ENCODE measurements at places on chromosomes 1 and 21. TPM values are rescaled to one million over a fixed set of nuclear protein-coding genes. Genes with fewer than 3 reads are reported as not detected.

- no peak within 1 kb of the TSS for H3K27ac ChIP-seq
- H3K27me3 ChIP-seq = peaks cover 85% of the 10 kb centered on the region
- H3K4me1 ChIP-seq = peaks cover 16% of the 10 kb centered on the region
- H3K36me3 ChIP-seq = peaks cover 4% of the 10 kb centered on the region
Observed at GRCh38 chr1:212699625-212700222, at the start of gene BATF3. Gene BATF3 (minus strand): TSS chr1:212699840. CDS start chr1:212699762, 78 bp downstream.

DNA sequence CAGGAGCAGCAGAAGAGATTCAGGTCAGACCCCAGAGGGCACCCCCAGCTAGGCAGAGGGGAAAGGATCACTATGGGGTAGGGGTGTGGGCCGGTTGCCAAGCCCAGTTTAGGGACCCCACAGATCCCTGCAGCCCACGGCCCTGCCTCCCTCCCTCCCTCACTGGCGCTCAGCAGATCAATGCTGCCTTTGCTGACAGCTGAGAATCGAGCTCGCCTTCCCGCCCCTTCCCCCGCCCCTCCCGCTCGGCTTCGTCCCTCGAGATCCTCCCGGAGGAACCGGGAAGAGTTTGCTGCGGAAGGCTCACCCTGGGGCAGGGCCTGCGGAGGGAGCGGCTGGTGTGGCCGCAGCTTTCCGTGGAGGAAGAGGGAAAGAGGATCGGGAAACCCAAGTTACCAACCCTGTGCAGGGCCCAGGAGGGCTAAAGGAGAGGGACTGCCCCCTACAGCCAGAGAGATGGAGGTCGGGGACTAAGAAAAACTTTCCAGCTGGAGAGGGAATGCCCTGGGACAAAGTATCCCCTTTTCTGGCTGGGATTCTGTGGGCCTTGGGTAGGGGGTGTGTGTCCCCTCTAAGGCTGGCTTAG lies 1.1 kb upstream of the KCNQ4 start:
- peaks cover 35% of the 10 kb centered on the region for H3K4me1 ChIP-seq
- H3K36me3 ChIP-seq = peaks cover 20% of the 10 kb centered on the region
- H3K4me3 ChIP-seq = peak overlapping the region; percentile 71
- H3K27me3 ChIP-seq = peaks cover 44% of the 10 kb centered on the region
- DNase-seq = peak; percentile 28

- H3K27me3 ChIP-seq = no peaks in the 10 kb centered on the region
- H3K27ac ChIP-seq = peak overlapping the region; percentile 80
- no peak for DNase-seq
- H3K36me3 ChIP-seq = peaks cover 47% of the 10 kb centered on the region
- H3K4me1 ChIP-seq = peaks cover 43% of the 10 kb centered on the region
Observed at GRCh38 chr1:202805886-202806844, 2.1 kb downstream of the KDM5B start.

GRCh38 chr1:47212636-47213229 lies 19.3 kb downstream of the TAL1 start:
- DNase-seq = no peak
- H3K27me3 ChIP-seq = no peaks in the 10 kb centered on the region
- H3K4me1 ChIP-seq = peaks cover 9% of the 10 kb centered on the region
- H3K36me3 ChIP-seq = no peaks in the 10 kb centered on the region

DNA sequence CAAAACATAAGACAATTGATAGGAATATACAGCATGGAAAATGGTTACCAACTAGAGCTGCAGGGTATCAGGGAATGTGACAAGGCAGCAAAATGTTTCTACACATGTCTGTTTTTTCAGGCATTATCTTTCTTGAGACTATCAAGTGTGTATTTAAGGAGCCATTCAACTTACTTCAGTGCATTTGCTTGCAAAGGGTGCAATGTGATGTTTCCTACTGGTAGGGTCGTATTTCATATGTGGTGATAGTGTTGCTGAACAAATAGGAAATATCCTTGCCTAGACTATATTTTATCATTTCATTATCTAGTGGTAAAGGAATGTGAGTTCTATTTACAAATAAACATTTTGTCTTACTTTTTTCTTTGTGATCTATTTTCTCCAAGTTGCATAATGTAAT lies 42.4 kb downstream of the PTPRC start:
- no peaks in the 10 kb centered on the region for H3K27me3 ChIP-seq
- no peaks in the 10 kb centered on the region for H3K36me3 ChIP-seq
- H3K4me3 ChIP-seq = no peak overlapping the region
- peaks cover 28% of the 10 kb centered on the region for H3K4me1 ChIP-seq
- no peak for DNase-seq

DNA sequence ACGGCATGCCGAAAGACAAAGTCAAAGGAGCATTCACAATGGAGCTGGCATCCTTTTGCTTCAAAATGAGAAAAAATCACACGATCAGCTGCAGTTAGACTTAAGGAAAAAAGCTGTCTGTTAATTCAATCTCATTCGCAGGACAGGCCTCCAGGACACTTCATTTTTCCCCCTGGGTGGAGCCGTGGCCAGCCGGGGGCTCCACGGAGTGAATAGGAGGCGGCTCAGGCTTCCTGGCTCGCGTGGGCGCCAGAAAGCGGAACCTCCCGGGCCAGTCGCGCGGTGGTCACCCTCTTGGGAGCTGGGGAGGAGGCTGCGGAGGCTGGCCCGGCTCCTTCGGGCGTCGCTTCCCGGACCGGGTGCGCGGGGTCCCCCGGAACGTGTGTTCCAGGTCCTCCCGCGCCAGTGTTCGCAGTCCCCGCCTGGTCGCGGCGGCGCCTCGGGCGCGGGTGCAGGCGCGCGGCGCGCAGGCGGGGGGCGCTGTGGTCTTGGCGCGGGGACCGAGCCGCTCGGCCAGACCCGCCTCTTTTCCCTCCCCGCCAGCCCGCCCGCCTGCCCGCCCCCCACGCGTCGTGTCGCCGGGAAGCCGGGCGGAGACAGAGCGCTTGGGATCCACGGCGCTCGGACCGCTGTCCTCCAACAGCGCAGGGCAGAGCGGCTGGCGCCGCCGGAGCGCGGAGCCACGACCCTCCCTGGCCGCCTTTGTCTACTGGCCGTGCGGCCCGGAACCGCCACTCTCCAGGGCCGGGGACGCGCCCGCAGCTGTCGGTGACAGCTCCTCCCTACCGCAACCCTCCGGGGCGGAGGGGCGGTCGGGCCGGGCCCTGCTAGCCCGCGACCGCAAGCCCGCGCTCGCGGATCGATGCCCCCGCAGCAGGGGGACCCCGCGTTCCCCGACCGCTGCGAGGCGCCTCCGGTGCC lies at the start of gene RHOU:
Gene RHOU (plus strand): TSS at position 599 of the 921 bp plus-strand sequence. CDS start 264 bp downstream, at position 863.
- H3K36me3 ChIP-seq = peaks cover 22% of the 10 kb centered on the region
- no peaks in the 10 kb centered on the region for H3K27me3 ChIP-seq
- H3K27ac ChIP-seq = peak within 1 kb of the TSS; percentile 51
- H3K4me3 ChIP-seq = peak within 1 kb of the TSS; percentile 75

- no peak for DNase-seq
- H3K4me3 ChIP-seq = no peak overlapping the region
- no peaks in the 10 kb centered on the region for H3K27me3 ChIP-seq
- no peak overlapping the region for H3K27ac ChIP-seq
- H3K36me3 ChIP-seq = peaks cover 8% of the 10 kb centered on the region
Observed at GRCh38 chr1:22508991-22509390, 54.3 kb upstream of the EPHA8 start.

DNA sequence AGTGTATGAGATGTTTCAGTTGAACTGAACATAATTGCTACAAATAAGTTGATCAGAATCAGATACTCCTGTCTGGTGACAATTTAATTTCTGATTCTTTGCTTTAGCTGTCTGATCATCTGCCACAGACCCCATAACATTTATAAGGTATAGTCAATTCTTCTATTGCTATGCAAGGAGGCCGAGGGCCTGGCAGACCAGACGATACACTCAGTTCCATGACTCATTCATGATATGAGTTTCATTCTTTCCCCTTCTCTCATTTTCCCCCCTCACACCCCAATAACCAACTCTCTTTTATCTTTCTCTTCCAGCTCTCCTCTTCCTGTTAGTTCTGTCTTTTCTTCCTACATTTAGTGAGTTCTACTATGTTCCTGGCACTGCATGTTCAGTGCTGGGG lies 236.8 kb downstream of the PAPPA2 start:
- no peak overlapping the region for H3K4me3 ChIP-seq
- no peaks in the 10 kb centered on the region for H3K36me3 ChIP-seq
- peaks cover 42% of the 10 kb centered on the region for H3K27me3 ChIP-seq
- no peaks in the 10 kb centered on the region for H3K4me1 ChIP-seq
- no peak for DNase-seq
- H3K27ac ChIP-seq = no peak overlapping the region

DNA sequence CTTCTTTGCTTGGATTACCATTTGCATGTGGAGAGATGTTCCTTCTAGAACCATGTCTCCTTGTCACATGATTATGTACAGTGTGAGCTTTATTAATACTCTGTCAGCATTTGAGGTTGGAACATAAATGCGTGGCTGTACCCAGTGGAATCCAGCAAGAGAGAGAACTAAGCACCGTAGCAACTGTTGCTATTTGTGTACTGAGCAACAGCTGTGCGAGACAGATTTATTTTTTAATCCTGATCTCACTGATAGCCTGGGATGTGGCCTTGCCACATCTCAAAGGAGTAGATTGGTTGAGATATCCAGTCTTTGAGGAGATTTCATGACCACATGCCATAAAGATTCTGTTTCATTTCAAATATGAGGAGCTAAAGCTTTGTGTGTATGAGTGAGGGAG lies 43.4 kb downstream of the KIF1B start:
- H3K27me3 ChIP-seq = no peaks in the 10 kb centered on the region
- no peak overlapping the region for H3K27ac ChIP-seq
- H3K36me3 ChIP-seq = no peaks in the 10 kb centered on the region
- H3K4me1 ChIP-seq = no peaks in the 10 kb centered on the region

GRCh38 chr1:176110203-176110602 lies 96.9 kb downstream of the COP1 start:
- no peak overlapping the region for H3K4me3 ChIP-seq
- DNase-seq = no peak
- no peak overlapping the region for H3K27ac ChIP-seq
- H3K36me3 ChIP-seq = peaks cover 5% of the 10 kb centered on the region
- H3K27me3 ChIP-seq = no peaks in the 10 kb centered on the region

DNA sequence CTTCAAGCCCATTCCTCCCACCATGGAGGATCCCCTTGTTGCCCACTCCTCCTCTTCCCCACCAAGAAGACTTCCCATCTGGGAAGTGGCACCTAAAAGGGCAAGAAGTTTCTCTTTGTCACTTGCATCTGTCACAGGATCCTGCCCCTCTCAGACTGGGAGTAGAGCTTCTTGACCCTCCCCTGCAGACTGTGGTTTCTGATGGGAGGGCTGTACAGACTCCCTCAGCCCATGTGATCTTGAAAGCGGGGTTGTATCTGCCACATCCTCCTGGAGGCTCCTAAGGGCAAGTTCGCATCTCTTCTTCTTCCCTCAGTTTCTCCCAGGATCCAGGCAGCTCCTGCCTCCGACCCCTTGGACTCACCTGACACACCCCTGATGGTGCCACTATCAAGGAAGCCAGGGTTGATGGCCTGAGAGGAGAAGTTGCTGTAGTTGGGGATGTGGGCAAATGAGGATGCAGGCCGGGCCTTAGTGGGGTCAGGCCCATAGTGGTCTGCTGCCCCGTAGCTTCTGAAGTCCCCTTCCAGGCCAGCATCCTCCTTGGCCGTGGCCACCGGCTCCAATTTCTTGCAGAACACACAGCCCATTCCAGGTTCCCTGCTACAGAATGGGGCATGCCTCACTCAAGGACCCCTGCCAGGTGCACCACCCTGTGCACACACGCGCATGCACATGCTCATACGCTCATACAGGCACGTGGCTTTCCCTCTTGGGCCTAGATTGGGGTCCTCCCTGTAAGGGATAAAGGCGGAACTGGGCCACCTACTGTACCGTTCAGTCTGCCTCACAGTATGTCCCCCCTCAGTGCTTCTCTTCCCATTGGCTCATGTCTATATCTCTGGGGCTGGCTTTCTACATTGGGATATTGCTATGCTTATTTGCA lies 11.4 kb downstream of the FGR start:
- no peaks in the 10 kb centered on the region for H3K36me3 ChIP-seq
- no peaks in the 10 kb centered on the region for H3K4me1 ChIP-seq
- DNase-seq = no peak
- H3K27ac ChIP-seq = no peak overlapping the region
- H3K4me3 ChIP-seq = no peak overlapping the region

GRCh38 chr1:99603699-99604560 lies 42.0 kb upstream of the PALMD start:
- H3K36me3 ChIP-seq = no peaks in the 10 kb centered on the region
- H3K4me3 ChIP-seq = no peak overlapping the region

GRCh38 chr1:147840909-147841308 lies 61.7 kb upstream of the GJA8 start:
- no peak overlapping the region for H3K4me3 ChIP-seq
- H3K27me3 ChIP-seq = no peaks in the 10 kb centered on the region
- no peaks in the 10 kb centered on the region for H3K36me3 ChIP-seq
- DNase-seq = no peak
- peaks cover 9% of the 10 kb centered on the region for H3K4me1 ChIP-seq

Gene S100A2
- total RNA-seq = 14.1 TPM

GRCh38 chr1:14913482-14914177 lies 239.9 kb upstream of the TMEM51 start:
- no peaks in the 10 kb centered on the region for H3K4me1 ChIP-seq
- DNase-seq = no peak
- peaks cover 26% of the 10 kb centered on the region for H3K27me3 ChIP-seq

Gene ZMYND12
- total RNA-seq = 0.83 TPM

Gene CFAP126
- not detected for total RNA-seq

Gene SPRR2F
- not detected for total RNA-seq

DNA sequence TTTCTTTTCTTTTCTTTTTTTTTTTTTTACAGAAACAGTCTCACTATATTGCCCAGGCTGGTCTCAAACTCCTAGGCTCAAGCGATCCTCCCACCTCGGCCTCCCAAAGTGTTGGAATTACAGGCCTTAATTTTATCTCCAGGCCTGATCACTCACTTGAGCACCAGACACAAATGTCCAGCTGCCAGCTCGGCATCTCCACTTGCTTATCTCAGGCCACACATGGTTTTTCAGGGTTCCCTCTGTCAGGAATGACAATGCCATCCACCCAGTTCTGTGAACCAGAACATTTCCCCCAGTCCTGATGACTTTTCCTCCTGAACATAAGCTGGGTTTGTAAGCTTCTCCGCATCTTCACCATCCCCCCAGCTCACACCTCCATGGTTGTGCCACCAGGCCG lies 44.6 kb upstream of the ZNF281 start:
- H3K27me3 ChIP-seq = no peaks in the 10 kb centered on the region
- no peaks in the 10 kb centered on the region for H3K4me1 ChIP-seq
- no peak for DNase-seq
- H3K4me3 ChIP-seq = no peak overlapping the region

- no peaks in the 10 kb centered on the region for H3K36me3 ChIP-seq
- peaks cover 2% of the 10 kb centered on the region for H3K4me1 ChIP-seq
- no peak overlapping the region for H3K4me3 ChIP-seq
- no peak for DNase-seq
Observed at GRCh38 chr1:22470227-22470626, 18.6 kb downstream of the ZBTB40 start.

Gene SPRR2G
- total RNA-seq = not detected

- peaks cover 45% of the 10 kb centered on the region for H3K4me1 ChIP-seq
- no peak overlapping the region for H3K4me3 ChIP-seq
- DNase-seq = no peak
- peak overlapping the region; percentile 59 for H3K27ac ChIP-seq
- H3K27me3 ChIP-seq = no peaks in the 10 kb centered on the region
Observed at GRCh38 chr1:8089535-8090228, 63.6 kb upstream of the ERRFI1 start.

Gene MROH9
- not detected for total RNA-seq

Gene TIAM1
- total RNA-seq = 18.2 TPM

- H3K27ac ChIP-seq = no peak overlapping the region
- H3K4me1 ChIP-seq = no peaks in the 10 kb centered on the region
- no peak for DNase-seq
- no peak overlapping the region for H3K4me3 ChIP-seq
- no peaks in the 10 kb centered on the region for H3K36me3 ChIP-seq
Observed at GRCh38 chr21:45868488-45868887, 113.1 kb upstream of the COL6A1 start.

Gene SLC25A34
- total RNA-seq = 0.68 TPM

- no peak within 1 kb of the TSS for H3K4me3 ChIP-seq
- H3K4me1 ChIP-seq = no peaks in the 10 kb centered on the region
- peaks cover 26% of the 10 kb centered on the region for H3K27me3 ChIP-seq
- DNase-seq = no peak
- H3K27ac ChIP-seq = no peak within 1 kb of the TSS
Observed at GRCh38 chr1:176462674-176463378, at the start of gene PAPPA2. Gene PAPPA2 (plus strand): TSS chr1:176463175. CDS start chr1:176556323, 93,148 bp downstream.

Gene PTGFR
- total RNA-seq = 0.37 TPM
